Cardiac muscle cell (in vitro differentiated cells and primary cell): ENCODE measurements at places on chromosomes 3 and 15. TPM values are rescaled to one million over a fixed set of nuclear protein-coding genes. Genes with fewer than 3 reads are reported as not detected.

GRCh38 chr15:89888214-89888804, 5.5 kb downstream of the AP3S2 start:
- H3K4me3 ChIP-seq: no peak overlapping the region
- DNase-seq: peak; percentile 74
- peaks cover 4% of the 10 kb centered on the region for H3K4me1 ChIP-seq
- peaks cover 31% of the 10 kb centered on the region for H3K36me3 ChIP-seq
- H3K27me3 ChIP-seq: no peaks in the 10 kb centered on the region
- H3K27ac ChIP-seq: no peak overlapping the region

GRCh38 chr3:157104928-157105652, 54.9 kb downstream of the CCNL1 start:
- H3K4me3 ChIP-seq: no peak overlapping the region
- H3K27me3 ChIP-seq: no peaks in the 10 kb centered on the region
- H3K4me1 ChIP-seq: peaks cover 75% of the 10 kb centered on the region
- H3K36me3 ChIP-seq: no peaks in the 10 kb centered on the region

GRCh38 chr3:113058188-113058587, 67.4 kb downstream of the GTPBP8 start:
- no peaks in the 10 kb centered on the region for H3K4me1 ChIP-seq
- H3K4me3 ChIP-seq: no peak overlapping the region
- H3K36me3 ChIP-seq: no peaks in the 10 kb centered on the region
- no peak overlapping the region for H3K27ac ChIP-seq

DNA sequence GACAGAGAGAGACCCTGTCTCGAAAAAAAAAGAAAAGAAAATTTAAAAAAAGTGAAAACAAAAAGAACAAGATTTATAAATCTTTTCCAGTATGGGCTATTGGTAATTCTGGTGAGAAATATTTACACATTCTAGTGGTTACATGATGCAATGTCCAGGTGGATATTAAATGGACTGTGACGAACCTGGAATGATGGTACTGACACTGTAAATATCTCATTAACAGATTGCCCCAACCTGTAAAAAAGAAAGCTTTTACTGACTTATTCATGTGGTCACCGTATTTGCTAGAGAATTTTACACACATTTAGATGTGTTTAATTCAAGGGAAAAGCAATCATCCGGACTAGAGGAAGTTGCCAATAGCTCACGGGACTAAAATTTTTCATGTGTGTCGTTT, 162.1 kb upstream of the LRIG1 start:
- H3K4me1 ChIP-seq: peaks cover 7% of the 10 kb centered on the region
- H3K36me3 ChIP-seq: no peaks in the 10 kb centered on the region
- H3K4me3 ChIP-seq: no peak overlapping the region
- H3K27me3 ChIP-seq: no peaks in the 10 kb centered on the region
- DNase-seq: no peak

- no peaks in the 10 kb centered on the region for H3K36me3 ChIP-seq
- peaks cover 57% of the 10 kb centered on the region for H3K4me1 ChIP-seq
- DNase-seq: peak; percentile 67
- no peaks in the 10 kb centered on the region for H3K27me3 ChIP-seq
- H3K4me3 ChIP-seq: no peak overlapping the region
- peak overlapping the region; percentile 89 for H3K27ac ChIP-seq
Measured at GRCh38 chr3:184656829-184657681, 54.8 kb downstream of the MAGEF1 start.

- H3K27me3 ChIP-seq: no peaks in the 10 kb centered on the region
- H3K4me1 ChIP-seq: peaks cover 23% of the 10 kb centered on the region
- no peak overlapping the region for H3K27ac ChIP-seq
- no peak for DNase-seq
Measured at GRCh38 chr3:73437828-73438227, 186.9 kb downstream of the PDZRN3 start.

DNA sequence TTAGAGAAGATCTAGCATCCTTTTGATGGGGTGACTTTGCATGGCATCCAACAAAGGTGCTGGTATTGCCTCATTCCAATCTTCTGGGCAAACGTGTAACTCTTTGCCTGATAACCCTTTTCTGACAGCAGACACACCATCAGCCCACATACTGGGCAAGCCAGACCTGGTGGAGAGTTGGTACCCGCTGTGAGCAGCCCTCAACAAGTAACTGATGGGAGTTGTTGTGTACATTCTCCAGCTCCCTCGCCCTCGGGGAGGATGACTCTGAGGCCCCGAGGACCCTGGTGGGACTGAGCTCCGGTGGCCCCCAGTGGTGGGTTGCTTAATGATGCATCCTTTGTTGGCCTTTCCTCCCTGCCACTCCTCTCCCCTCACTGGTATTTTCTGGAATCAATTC, 102.4 kb upstream of the SLC6A11 start:
- H3K4me1 ChIP-seq: no peaks in the 10 kb centered on the region
- no peak overlapping the region for H3K27ac ChIP-seq
- no peak for DNase-seq
- peaks cover 51% of the 10 kb centered on the region for H3K27me3 ChIP-seq
- H3K36me3 ChIP-seq: no peaks in the 10 kb centered on the region

DNA sequence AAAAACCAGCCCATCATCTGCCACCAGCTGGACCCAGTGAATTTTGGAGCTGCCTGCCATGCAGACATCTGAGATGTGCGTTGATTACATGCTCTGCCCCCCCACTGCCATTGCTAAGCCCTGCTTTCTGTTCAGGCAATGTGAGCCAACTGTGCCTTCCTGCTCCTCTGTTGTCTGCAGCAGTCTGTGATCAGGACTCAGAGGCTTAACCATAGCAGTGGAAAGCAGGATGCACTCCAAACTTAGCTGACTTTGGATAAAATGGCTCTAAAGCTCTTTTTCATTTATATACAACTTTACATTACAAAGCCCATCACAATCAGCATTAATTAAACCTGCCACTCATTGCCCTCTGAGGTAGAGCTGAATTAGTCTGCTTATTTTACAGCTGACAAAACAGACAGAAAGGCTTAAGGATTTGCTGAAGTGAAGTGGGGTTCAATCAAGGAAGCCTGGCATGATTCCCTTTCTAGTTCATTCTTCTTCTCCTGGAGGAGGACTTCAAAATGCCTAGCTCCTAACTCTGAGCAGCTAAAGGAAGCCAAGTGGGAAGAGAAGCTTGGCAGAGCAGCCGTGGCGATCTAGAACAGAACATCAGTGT, 15.7 kb upstream of the RPS27L start:
- H3K27me3 ChIP-seq: no peaks in the 10 kb centered on the region
- no peak overlapping the region for H3K4me3 ChIP-seq
- H3K36me3 ChIP-seq: no peaks in the 10 kb centered on the region
- H3K4me1 ChIP-seq: no peaks in the 10 kb centered on the region

DNA sequence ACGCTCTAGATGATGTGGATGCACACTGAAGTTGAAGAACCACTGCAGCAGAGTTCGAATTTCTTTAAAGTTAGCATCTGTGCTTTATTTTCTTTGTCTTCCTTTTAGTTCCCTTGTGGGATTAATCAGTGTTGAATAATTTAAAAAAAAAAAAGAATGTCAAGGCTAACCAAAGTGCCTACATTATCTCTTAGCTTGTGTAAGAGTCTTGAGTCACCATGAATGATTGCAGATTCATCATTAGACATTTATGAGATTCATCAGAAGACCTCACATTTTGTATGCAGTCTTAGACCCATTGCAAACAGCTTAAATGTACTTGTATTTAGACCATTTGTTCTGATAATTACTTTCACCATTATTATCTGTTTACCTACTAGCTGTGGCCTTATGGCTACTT, 182.2 kb downstream of the FNDC3B start:
- no peak overlapping the region for H3K4me3 ChIP-seq
- H3K4me1 ChIP-seq: peaks cover 18% of the 10 kb centered on the region
- DNase-seq: no peak

DNA sequence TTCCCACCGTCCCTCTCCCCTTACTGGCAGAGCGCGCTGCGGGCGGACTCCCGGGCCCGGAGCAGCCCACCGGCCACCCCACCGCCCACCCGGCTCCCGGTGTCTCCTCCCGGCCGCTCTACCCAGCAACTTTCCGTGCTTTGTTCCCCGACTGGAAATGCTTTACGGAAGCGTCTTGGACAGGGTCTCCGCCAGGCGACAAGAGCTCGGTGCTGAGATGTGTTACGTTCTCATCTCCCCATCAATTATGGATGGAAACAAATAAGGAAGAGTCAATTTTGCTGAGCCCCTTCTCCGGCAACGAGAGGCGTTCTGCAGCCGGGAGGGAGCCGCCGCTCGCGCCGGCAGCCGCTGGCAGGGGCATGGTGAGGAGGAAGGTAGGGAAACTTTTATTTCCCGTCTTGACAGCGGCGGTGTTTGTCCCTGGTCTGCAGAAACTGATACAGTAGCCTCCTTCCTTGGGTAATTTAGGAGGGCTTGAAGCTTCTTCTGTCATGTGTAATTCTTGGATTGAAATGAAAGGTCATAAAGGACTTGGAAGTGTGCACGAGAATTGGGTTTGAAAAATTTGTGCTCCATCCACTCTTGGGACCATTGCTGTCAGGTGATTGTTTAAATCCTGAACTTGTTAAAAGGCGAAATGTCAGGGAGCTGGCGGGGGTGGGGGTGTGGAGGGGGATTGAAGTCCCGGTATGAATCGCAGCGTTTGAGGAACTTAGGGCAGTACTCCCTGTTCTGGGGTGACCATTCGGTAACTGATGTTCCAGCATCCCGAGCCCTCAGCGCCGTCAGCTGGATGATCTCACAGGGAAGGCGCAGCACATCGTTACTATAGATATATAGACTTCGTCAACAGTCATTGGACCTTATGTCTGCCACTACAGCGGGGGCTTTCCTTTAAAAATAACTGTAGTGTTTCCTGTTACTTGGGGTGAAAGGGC, 1.5 kb downstream of the SEMA6D start:
- DNase-seq: peak; percentile 8
- H3K36me3 ChIP-seq: no peaks in the 10 kb centered on the region
- H3K4me3 ChIP-seq: peak overlapping the region; percentile 83
- H3K27ac ChIP-seq: peak overlapping the region; percentile 85
- H3K27me3 ChIP-seq: no peaks in the 10 kb centered on the region

GRCh38 chr3:178947738-178948137, 123.9 kb downstream of the ZMAT3 start:
- H3K4me1 ChIP-seq: no peaks in the 10 kb centered on the region
- H3K27ac ChIP-seq: no peak overlapping the region
- no peak overlapping the region for H3K4me3 ChIP-seq
- no peak for DNase-seq

DNA sequence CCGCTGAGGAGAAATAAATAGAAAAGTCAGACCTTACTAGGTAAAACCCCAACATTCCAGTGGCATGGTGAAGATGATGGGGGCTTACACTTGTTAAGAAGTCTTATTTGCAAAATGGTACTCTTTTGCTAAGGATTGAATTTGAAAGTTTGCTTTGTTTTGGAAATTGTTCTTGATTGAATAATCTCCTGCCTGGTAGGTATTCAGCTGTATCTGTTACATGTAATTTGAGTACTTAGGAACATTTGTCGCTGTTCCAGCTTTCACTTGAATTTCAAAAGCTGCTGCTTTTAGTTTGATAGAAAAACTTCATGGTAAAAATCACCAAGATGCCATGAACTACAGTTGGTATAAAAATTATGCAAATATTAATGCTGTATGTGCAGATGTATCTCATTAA, 44.6 kb downstream of the TFG start:
- H3K4me1 ChIP-seq: peaks cover 3% of the 10 kb centered on the region
- peak overlapping the region; percentile 62 for H3K27ac ChIP-seq
- peaks cover 44% of the 10 kb centered on the region for H3K36me3 ChIP-seq
- no peak overlapping the region for H3K4me3 ChIP-seq

- peaks cover 6% of the 10 kb centered on the region for H3K4me1 ChIP-seq
- no peak for DNase-seq
- no peaks in the 10 kb centered on the region for H3K27me3 ChIP-seq
- no peak overlapping the region for H3K27ac ChIP-seq
Measured at GRCh38 chr3:29345516-29346300, 64.8 kb downstream of the RBMS3 start.

DNA sequence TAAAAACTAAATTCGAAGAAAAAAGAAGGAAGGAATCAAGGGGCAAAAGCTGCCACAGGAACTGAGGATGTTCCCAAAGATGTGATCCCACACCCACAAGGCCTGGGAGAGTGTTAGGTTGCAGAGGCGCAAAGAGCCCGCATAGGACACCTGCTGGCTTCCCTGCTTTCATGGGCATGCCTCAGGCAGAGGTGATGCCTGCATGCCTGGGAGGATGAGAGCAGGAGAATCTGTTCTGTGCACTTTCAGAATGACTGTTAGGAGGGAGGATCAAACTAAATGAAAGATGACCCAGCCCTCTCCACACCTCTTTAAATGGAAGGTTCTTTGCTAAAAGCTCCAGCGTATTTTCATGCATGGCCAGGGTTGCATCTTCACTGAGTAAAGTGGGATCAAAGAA, 162.4 kb downstream of the PLCL2 start:
- DNase-seq: no peak
- H3K27me3 ChIP-seq: no peaks in the 10 kb centered on the region
- H3K36me3 ChIP-seq: no peaks in the 10 kb centered on the region
- H3K4me3 ChIP-seq: no peak overlapping the region
- H3K27ac ChIP-seq: no peak overlapping the region
- H3K4me1 ChIP-seq: peaks cover 15% of the 10 kb centered on the region

GRCh38 chr15:69072906-69073305, 58.4 kb downstream of the NOX5 start:
- H3K27ac ChIP-seq: no peak overlapping the region
- no peak overlapping the region for H3K4me3 ChIP-seq
- H3K36me3 ChIP-seq: no peaks in the 10 kb centered on the region
- H3K27me3 ChIP-seq: no peaks in the 10 kb centered on the region
- no peak for DNase-seq

- peak overlapping the region; percentile 97 for H3K27ac ChIP-seq
- peaks cover 6% of the 10 kb centered on the region for H3K27me3 ChIP-seq
- H3K36me3 ChIP-seq: peaks cover 3% of the 10 kb centered on the region
Measured at GRCh38 chr3:12894629-12895028, 53.3 kb upstream of the RPL32 start.

GRCh38 chr3:160435095-160435494, 14.5 kb downstream of the TRIM59 start:
- H3K4me3 ChIP-seq: no peak overlapping the region
- H3K27ac ChIP-seq: no peak overlapping the region
- no peak for DNase-seq

- H3K27me3 ChIP-seq: no peaks in the 10 kb centered on the region
- no peaks in the 10 kb centered on the region for H3K4me1 ChIP-seq
- no peak for DNase-seq
- H3K27ac ChIP-seq: no peak overlapping the region
- no peak overlapping the region for H3K4me3 ChIP-seq
Measured at GRCh38 chr3:139281096-139281495, 62.7 kb upstream of the MRPS22 start.

DNA sequence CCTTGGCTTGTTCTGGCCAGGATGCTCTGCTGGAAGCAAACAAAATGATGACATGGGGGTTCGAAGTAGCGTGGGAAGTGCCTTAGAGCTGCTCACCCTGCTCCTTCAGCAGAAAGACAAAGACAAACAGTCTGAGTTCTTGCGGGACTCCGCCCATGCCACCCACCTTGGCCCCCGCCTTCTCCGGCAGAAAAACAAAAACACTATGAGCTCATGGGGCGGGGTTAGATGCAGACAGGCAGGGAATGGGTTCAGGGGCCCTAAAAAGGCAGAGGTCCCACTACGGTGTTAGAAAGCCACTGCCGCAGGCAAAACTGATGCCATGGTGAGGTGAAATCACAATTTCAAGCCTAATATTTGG, 9.7 kb upstream of the NCKIPSD start:
- H3K4me1 ChIP-seq: peaks cover 3% of the 10 kb centered on the region
- H3K27me3 ChIP-seq: no peaks in the 10 kb centered on the region
- H3K36me3 ChIP-seq: peaks cover 51% of the 10 kb centered on the region
- peak; percentile 81 for DNase-seq
- no peak overlapping the region for H3K27ac ChIP-seq

The GNAI2 gene
- 255 and 285 TPM in 2 replicates for polyA plus RNA-seq

The LINGO1 gene
- polyA plus RNA-seq: 37.0 and 75.4 TPM in 2 replicates

The FAH gene
- 26.1 and 46.4 TPM in 2 replicates for polyA plus RNA-seq

The GPR160 gene
- 2.2 and 2.6 TPM in 2 replicates for polyA plus RNA-seq

The SQOR gene
- polyA plus RNA-seq: 0.73 and 3.3 TPM in 2 replicates

The FANCD2OS gene
- not detected in 2 replicates for polyA plus RNA-seq

The HSPBAP1 gene
- 2.5 and 7.2 TPM in 2 replicates for polyA plus RNA-seq

The IP6K2 gene
- 130 and 140 TPM in 2 replicates for polyA plus RNA-seq
